ENCODE measurements at places on chromosomes 11 and 22.

DNA sequence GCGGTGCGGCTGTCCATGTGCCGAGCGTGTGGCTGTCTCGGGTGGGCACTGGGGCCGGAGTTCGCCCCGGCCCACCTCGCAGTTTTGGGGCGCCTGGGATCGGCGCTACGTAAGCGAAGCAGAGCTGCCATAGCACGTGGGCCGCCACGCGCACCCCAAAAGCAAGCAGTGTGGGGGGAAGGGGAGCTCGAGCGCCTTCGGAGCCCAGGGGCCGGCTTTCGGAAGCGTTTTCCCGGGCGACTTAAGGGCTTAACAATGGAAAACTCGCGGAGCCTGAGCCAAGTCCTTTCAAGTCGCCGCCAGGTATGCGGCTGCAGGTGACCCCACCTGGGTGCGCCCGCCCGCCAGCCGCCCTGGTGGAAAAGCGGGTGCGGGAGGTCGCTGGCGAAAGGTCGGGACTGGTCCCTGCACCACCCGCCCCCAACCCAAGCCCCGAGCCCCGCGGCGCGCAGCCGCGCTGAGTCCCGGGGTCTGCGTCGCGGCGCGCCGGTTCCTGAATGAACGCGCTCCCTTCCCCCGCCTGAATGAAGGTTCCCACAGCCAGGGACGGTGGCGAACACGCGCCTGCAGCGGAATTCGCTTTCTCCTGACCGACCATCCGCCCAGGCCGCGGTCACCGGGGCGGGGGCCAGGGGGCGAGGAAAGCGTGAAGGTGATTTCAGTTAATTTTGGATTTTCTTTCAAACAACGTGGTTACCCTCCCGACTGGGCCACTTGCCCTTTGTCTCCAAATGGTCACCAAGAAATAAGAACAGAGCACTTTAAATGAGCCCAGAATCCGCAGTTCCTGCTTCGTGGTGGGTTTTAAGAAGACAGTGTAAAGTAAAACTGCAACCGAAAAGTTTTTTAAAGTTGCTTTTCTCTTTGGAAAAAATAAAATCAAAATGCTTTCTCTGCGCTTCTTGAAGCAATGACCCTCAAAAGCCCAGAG, 2.8 kb upstream of the CCND1 start:
- DNase-seq, result no peak

GRCh38 chr22:17269607-17270261, 50.5 kb upstream of the ADA2 start:
- DNase-seq, result no peak

DNA sequence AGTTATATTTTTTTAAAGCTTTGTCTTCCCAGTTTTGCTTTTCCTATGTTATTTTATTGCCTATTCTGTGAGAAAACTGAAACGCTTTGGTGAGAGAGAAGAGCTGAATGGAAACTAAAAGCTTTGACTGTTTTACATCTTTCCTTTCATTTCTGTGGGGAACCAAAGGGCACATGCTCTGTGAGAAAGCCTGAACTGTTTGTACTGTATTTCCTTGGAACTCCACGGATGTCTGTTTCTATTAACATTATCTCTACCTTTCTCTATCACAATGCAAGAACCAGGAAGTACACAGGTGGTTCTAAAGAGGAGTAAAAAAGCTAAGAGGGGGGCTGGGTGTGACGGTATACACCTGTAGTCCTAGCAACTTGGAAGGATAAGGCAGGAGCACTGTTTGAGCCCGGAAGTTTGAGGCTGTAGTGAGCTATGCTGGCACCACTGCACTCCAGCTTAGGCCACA, 43.8 kb downstream of the CELF1 start:
- no peak for DNase-seq

- DNase-seq, result no peak
Measured at GRCh38 chr11:35748644-35749043, 86.1 kb downstream of the TRIM44 start.

GRCh38 chr22:33908171-33909074, 11.9 kb downstream of the LARGE1 start:
- DNase-seq, result no peak

- DNase-seq, result no peak
Measured at GRCh38 chr11:118690553-118691304, 11.3 kb upstream of the TREH start.

GRCh38 chr11:117160826-117161225, 16.7 kb downstream of the PAFAH1B2 start:
- no peak for DNase-seq

GRCh38 chr11:111417766-111418435, 38.8 kb upstream of the POU2AF1 start:
- DNase-seq, result no peak

- no peak for DNase-seq
Measured at GRCh38 chr11:14668731-14669301, 25.2 kb downstream of the PDE3B start.

DNA sequence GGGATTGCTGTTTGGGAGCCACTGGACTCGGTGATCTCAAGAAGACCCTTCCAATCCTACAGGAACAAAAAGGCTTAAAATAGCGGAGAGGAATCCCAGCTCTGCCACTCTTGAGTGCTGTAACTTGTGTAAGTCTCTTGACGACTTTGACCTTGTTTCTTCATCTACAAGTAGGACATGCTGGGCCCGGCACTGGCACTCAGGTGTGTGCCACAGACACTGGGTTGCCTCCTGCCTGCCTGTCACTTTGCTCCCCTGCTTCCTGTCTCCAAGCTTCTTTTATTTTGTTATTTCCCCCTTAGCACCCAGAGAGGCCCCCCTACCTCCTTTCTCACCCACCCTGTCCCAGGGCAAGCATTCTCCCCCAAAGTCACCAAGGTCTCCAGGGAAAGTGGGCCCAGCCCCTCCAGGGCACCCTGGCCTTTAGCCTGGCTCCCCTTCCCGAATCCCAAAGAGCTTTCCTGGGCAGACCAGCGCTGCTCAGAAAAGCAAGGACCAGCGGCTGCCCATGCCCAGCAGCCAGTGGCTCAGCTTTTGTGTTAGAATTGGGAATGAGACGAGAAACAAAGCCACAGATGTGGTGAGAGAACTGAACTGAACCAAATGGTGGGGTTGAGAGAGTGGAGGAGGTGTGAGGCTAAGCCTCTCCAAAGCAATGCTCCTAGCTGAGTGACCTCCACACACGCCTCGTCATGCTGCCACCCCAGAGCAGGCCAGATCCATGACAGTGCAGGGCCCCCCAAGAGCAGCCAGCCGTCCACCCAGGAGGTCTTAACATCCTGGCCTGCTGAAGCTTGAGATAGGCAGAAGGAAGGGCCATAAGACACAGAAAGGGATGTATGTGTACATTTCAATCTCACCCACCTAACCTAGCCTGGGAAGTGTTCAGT, 4.5 kb downstream of the TRIM29 start:
- no peak for DNase-seq
